ENCODE measurements at places on chromosomes 4 and X.

DNA sequence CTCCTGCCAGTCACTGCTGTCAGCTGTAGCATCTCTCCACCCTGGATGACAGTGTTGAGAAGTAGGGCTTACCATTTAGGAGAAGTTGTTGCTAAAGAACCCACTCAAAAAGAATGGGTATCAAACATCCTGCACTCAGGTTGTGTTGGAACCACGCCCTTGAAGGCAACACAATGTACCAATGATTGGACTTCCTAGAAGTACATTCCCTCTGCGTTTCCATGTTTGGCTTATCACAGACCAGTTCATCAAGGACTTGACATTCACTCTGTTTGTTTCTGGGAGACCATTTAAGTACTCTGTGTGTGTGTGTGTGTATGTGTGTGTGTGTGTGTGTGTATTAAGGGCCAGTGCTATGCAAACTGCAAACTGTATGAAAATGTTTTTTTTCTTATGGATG, 200.6 kb upstream of the GATB start:
- no peak for DNase-seq

DNA sequence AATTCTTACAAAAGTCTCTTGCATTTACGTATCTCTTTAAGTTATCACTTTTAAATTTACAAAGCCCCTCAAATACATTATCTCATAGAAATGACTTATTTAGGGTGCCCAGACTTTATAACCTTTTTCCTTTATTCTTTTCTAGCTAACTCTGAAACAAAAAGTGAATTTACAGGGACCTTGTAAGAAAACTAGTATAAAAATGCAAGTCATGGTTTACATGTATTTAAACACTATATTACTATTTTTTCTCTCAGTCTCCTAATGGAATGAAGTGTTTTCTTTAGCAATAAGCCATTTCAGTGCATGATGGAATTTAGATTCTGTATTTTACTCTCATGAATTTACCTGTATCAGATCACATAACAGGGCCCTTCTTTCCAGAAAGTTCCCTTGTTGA, 14.5 kb upstream of the HEPH start:
- DNase-seq, result no peak

DNA sequence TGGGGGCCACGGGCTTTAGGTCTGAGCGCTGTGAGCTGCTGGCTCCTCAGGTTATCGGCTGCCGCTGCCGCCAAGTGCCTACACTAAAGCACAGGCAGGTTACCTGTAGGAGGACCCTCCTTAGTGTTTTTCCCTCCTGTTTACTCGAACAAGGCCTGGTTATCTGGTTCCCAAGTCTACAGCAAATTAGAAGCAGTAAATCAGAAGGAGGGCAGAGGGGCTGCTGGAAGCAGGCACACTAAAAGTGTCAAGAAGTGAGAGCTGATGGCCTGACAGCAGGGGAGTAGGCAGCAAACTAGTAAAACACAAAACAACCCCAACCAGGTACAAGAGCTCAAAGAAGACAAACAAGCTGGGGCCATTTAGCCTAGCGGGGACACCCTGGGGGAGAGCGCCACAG, 125.0 kb upstream of the PJA1 start:
- no peak for DNase-seq

GRCh38 chr4:328729-329128, 8.9 kb upstream of the ZNF141 start:
- DNase-seq, result no peak

DNA sequence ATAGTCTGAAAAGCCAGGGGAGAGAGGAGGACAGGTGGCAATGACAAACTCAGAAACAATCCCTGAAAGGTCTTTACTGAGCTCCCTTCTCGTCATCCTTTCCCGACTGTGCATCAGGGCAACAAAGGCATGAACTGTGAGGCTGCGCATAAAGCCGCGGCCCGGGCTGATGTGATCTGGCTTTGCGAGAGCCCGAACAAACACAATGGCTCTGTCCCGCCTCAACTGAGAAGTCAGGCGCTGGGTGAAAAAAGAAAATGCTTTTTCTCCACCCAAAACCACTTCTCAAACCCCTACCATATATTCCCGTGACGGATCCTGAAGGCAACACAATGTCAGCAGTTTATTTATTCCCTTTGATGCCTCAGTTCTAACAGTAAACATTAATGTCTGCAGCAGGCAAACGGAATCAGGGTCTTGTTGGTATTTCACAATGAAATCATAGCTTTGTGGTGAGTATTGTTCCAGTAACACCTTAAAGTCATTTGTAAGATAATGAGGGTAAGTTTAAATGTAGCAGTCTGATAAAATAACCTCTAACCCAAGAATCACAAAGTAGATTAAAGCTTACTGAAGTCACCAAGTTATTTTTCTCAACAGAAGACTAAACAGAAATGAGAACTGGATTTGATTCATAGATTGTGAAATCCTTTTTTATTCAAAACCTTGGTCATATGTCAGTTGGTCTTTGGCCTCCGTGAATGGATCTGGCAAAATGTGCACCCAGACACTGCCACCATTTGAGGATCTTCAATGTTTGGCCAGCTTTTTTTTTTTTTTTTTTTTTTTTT, 67.4 kb downstream of the APBB2 start:
- peak; percentile 37 for DNase-seq

DNA sequence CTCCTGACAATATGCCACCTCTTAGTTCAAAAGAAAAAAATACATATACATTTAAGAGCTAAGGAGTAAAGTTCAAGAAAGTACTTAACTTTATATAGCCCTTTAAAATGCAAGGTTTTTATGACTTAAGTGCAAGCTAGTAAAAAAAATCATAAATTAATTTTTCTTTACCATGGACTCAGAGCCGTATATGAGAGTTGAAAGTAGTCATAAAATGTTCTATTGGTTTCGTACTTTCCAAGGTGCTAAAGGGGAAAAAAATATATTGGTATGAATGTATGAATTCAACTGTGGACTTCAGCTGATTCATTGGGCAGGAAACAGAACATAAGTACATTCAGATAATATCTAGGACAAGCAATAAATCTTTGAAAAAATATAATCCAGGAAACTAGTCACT, 869.8 kb upstream of the AGA start:
- no peak for DNase-seq

GRCh38 chr4:86939729-86940575, 5.1 kb downstream of the AFF1 start:
- DNase-seq, result no peak

GRCh38 chr4:106698621-106699195, 330.1 kb upstream of the GIMD1 start:
- DNase-seq, result no peak

DNA sequence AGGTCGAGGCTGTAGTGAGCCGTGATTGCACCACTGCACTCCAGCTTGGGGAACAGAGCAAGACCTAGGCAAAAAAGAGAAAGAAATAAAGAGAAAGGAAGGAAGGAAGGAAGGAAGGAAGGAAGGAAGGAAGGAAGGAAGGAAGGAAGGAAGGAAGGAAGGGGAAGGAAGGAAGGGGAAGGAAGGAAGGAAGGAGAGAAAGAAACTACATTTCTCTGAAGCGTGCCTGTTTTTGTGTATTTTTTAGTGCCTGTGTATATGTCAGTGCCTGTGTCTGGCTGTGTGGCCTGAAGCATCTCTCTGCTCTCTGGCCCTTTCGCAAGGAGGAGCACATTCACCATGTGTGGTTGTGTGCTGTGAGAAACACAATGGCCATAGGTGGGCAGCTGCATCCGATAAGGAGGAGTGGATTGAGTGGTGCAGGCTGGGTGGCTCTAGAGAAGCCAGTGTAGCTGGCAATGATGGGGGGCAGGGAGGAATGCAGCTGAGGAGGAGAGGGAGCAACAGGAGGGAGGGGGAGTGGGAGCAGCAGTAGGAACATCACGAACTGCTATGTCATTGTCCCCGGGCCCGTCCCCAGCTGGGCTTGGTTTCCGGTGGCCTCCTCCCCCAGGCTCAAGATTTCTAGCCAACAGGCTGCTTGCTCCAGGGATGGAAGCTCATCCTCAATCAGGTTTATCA, 11.4 kb downstream of the SYN1 start:
- no peak for DNase-seq

- no peak for DNase-seq
Observed at GRCh38 chr4:23122666-23123400, 430.1 kb downstream of the GBA3 start.

DNA sequence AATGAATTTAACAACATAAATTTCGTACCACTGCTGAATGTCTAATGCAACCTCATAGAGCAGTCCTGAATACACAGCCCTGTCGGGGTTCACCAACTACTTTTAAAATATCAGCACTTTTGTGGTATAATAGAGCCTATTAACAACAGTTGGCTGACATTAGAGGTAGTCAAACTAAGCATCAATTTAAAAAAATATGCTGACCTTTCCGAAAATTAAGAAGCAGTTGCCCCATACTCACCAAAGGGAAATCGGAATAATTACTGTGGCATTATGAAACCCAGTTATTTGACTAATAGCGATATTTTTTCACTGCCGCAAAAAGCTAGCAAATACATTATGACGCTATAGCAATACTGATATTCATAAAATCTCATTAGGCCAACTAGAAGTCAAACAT, 273.5 kb upstream of the PPARGC1A start:
- no peak for DNase-seq

DNA sequence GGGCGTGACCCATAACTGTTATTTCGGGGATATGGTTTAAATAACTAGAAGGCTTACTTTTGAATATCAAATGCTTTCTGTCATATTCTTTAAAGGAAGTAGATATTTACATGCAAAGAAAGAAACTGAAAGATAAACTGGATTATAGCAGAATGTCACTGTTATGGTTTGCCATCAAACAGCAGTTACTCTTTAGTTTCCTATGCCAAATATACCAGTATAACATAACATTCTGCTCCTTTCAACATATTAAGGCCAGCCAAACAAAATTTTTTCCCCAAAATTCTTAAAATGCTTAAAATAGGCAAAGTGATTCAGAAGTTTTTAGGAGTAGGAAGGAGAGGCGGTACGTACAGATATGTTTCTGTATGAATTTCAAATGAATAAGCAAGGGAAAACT, 27.0 kb downstream of the KDM6A start:
- DNase-seq, result no peak

GRCh38 chr4:22999419-22999818, 306.7 kb downstream of the GBA3 start:
- no peak for DNase-seq

DNA sequence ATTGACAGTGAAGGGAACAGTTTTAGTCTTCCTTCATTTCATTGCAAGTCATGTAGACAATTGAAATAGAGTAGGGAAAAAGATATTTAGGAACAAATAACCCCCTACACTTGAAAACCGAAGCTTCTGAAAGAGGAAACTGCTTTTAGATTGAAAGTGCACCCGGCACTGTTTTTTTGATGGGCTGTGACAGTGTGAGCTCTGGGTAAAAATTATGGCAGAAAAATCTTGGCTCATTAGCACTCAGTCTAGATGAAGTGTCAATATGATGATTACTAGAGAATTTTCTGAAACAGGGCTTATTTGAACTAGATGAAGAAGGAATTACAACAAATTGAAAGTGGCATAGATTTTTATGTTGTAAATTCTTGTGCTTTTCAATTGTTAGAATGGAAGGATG, 1132.4 kb downstream of the RAPGEF2 start:
- DNase-seq, result no peak

Data from amygdala (tissue), 56 donors.